ENCODE measurements at places on chromosomes 1 and 21.

DNA sequence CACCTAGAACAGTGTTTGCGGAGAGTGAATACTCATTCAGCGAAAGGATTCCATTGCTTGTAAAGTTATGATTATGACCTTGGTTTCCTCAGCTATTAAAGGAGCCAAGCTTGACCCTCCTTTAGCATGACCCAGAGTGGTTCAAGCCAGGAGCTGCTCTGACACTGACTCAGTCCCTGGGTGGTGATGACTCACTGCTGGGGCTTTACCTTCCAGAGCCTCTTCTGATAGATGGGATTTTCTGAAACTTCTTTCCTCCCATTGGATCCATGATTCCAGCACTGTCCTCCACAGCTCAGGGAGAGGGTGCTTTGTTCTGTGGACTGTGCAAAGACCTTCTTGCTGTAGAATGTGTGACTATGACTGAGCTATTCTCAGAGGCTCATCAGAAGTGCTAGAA is 77.4 kb downstream of the S1PR1 start:
- DNase-seq = no peak

GRCh38 chr1:54506594-54506993 is 41.4 kb upstream of the ACOT11 start:
- no peak for DNase-seq

- no peak for DNase-seq
Observed at GRCh38 chr1:161214369-161214768, 726 bp upstream of the FCER1G start.

GRCh38 chr1:65310078-65310587 is 790 bp downstream of the DNAJC6 start:
- DNase-seq = peak; percentile 80

DNA sequence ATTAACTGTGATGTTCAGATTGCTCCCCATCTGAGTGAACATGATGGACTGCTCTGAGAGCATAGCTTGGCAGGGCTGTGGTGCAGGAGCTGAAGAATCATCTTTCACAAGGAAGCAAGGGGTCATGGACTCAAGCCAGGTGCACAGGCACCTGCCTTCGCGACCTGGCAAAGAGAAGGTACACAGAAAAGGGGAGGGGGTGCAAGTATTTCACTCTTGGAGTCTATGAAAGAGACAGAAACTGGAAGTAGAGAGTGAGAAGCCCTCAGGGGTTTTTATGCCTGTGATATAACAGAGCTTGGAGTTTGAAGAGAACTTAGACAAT is 232.6 kb upstream of the PLXNA2 start:
- no peak for DNase-seq

DNA sequence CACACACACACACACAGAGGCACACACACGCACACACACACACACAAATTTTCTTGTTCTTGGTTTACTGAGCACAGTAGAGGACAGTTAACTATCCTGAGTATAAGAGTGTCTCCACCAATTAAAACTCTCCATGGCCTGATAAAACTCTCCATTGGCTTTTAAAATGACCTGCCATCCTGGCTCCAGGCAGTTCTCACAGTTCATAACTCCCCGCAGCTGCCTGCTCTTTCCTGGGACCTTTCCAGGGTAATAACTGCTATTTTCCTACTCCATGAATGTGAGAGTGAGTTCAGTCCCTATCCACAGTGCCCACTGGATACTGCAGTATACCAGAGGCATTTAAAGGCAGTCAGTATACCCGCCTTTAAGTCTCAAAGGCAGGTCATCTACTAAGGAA is 351.5 kb downstream of the PLPP3 start:
- DNase-seq = no peak

DNA sequence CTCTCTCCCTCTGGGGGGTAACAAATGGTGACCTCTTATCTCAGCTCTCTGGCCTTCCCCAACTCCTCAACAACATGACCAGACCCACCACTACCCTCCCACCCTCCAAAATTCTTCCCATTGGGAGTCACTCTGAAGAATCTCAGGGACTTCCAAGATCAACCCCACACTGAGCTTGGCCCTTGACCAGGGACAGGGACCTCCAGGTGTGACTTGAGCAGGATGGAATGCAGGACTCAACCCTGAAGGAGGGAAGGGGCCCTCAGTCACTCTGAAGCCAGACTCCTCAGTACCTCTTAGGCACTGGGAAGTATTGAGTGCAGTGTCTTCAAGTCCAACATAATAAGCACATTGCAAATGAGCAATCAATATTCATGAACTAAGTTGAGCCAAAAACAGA is 1.9 kb downstream of the CASQ1 start:
- DNase-seq = no peak

DNA sequence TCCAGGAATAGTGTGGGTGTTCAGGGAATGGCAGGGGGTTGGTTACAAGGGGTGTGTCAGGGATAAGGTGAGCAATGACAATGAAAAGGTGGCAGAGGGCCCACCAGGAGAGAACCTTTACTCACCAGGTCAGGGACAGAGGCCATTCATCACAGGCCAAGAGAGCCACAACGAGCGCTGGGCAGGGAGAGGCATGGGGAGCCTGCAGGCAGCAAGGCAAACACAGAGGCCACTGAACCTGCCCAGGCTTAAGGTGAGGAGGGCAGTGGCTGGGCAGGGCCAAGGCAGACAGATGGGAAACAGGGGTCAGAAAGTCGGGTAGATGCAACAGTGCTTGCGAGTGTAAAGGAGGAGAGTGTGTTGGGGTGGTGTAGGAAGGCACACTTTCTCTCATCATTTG is 28.3 kb upstream of the MYBPHL start:
- no peak for DNase-seq

- DNase-seq = peak; percentile 75
Observed at GRCh38 chr21:44792702-44793591, 8.7 kb downstream of the UBE2G2 start.

- DNase-seq = no peak
Observed at GRCh38 chr1:237004116-237004515, at the start of gene MT1HL1. Gene MT1HL1 (minus strand): TSS chr1:237004441. CDS start chr1:237004372, 69 bp downstream.

GRCh38 chr1:4564051-4564450 is 90.4 kb upstream of the AJAP1 start:
- no peak for DNase-seq

GRCh38 chr1:91803847-91804545 is 82.0 kb downstream of the TGFBR3 start:
- no peak for DNase-seq

GRCh38 chr21:26946744-26947446 is 20.0 kb downstream of the ADAMTS5 start:
- DNase-seq = no peak
